ENCODE measurements at places on chromosomes 13 and 19. TPM values are rescaled to one million over a fixed set of nuclear protein-coding genes. Genes with fewer than 3 reads are reported as not detected.

Gene GAS6
- total RNA-seq: 206 TPM

Gene ZNF606
- total RNA-seq: 9.6 TPM

Gene KLK14
- total RNA-seq: 0.35 TPM

Gene LAIR1
- total RNA-seq: 7.8 TPM

Gene KCTD4
- not detected for total RNA-seq

Gene C5AR1
- 4.6 TPM for total RNA-seq

- peak; percentile 75 for DNase-seq
Measured at GRCh38 chr19:38209671-38210457, 14.2 kb downstream of the DPF1 start.

GRCh38 chr13:28684257-28684656 is 25.3 kb downstream of the POMP start:
- DNase-seq: no peak

- DNase-seq: peak; percentile 64
Measured at GRCh38 chr19:43555185-43555770, 20.0 kb downstream of the XRCC1 start.

DNA sequence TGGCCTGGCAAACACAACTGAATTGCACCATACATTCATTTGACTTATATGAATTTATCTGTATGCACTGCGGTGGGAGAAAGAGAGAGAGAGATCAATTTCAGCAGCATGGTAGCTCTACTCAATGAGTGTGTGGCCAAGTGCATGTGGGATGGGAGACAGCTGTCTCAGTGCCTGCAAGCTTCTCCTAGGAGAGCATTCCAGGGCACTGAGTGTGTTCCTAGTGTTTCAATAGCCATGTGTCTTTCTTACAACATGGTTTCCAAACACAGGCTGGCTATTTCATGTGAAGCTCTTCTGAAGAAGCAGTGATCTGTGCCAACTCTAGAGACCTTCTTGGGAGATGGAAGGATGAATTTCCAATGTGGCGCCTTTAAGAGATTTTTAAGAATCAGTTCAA is 43.5 kb downstream of the NEK5 start:
- no peak for DNase-seq

GRCh38 chr19:23101241-23101640 is 15.6 kb upstream of the ZNF730 start:
- no peak for DNase-seq

DNA sequence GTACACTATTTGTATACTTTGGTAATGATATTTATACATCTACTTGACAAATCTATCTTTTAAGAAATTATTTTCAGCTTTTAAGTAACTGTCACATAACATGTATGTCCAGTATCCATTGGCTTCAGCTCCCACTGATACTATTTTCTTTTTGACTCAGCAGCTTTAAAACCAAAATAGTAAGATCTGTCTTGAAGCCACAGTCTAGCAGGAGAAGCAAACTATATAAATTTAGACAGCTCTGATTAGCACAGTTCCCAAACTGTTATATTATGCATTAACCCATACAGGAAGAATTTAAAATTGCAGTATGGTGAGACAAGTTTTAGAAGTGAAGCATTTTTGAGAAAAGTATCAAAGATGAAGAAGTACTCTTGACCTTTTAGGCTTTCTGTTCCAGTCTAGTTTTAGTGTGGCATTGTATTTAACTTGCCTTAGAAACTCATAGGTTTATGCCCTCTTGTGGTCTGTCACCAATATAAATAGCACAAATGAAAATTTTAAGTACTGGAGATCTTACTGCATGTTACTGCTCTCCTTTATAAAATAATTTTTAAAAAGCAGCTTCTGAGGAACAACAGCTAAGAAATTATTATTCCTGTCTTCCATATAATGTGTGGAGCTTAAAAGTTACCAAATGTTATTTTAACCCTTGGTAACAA is 24.7 kb downstream of the URI1 start:
- no peak for DNase-seq

DNA sequence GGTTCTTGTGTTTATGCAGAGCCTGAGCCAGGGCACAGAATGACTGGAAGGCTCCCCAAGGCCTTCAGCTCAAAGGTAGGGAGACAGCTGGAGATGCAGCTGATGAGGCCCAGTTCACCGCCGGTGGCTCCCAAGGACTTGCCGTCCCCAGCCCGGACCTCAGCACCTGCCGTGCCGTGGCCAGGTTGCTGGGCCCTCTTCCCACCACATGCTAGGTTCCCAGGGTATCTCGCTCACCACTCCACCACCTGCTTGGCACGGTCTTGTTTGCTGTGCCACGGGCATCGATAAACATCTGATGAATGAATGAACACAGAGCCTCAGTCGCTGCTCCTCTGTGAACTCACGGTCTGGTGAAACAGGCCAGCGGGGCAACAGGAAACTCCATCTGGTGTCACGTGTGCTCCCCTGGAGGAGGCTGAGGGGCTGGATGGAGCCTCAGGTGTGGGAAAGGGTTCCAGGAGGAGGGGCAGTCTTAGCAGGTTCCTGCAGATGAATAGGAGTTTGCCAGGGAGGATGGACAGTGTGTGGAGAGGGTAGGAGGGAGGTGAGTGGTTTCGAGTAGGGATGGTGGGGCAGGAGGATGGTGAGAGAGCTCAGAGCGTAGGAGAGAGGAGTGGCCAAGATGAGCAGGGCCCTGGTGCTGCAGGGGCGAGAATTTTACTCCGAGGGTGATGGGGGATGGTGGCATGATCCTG is 3.6 kb upstream of the KLK14 start:
- no peak for DNase-seq

Measured in right atrium auricular region (tissue), 2 donors.